ENCODE measurements at places on chromosomes 6 and 20. TPM values are rescaled to one million over a fixed set of nuclear protein-coding genes. Genes with fewer than 3 reads are reported as not detected.
A peak's percentile ranks its signal among the peaks of the same experiment; 100 is the strongest.

MARCKS gene
- 118 TPM for total RNA-seq

CGA gene
- not detected for total RNA-seq

FRK gene
- 8.5 TPM for total RNA-seq

TCF21 gene
- total RNA-seq: 21.7 TPM

- H3K4me1 ChIP-seq: peaks cover 9% of the 10 kb centered on the region
- no peak for DNase-seq
- H3K36me3 ChIP-seq: no peaks in the 10 kb centered on the region
- no peak overlapping the region for H3K4me3 ChIP-seq
- H3K27me3 ChIP-seq: no peaks in the 10 kb centered on the region
Measured at GRCh38 chr6:3347247-3347646, 88.5 kb downstream of the PSMG4 start.

GRCh38 chr6:31680226-31681134 lies at the start of gene LY6G5C:
TSS of gene LY6G5C (minus strand) at chr6:31681067. CDS start at chr6:31680373, 694 bp downstream.
- peaks cover 5% of the 10 kb centered on the region for H3K4me1 ChIP-seq
- DNase-seq: peak; percentile 89
- H3K27me3 ChIP-seq: no peaks in the 10 kb centered on the region
- peak within 1 kb of the TSS; percentile 60 for H3K27ac ChIP-seq
- peak within 1 kb of the TSS; percentile 50 for H3K4me3 ChIP-seq

YTHDF1 gene
- 36.9 TPM for total RNA-seq

ADGB gene
- not detected for total RNA-seq

- no peaks in the 10 kb centered on the region for H3K4me1 ChIP-seq
- DNase-seq: no peak
- peaks cover 4% of the 10 kb centered on the region for H3K27me3 ChIP-seq
- H3K36me3 ChIP-seq: no peaks in the 10 kb centered on the region
- no peak overlapping the region for H3K4me3 ChIP-seq
- H3K27ac ChIP-seq: no peak overlapping the region
Measured at GRCh38 chr6:33123181-33123580, 47.4 kb downstream of the HLA-DPB1 start.

GRCh38 chr20:45840700-45841198 lies 7.2 kb downstream of the SNX21 start:
- no peaks in the 10 kb centered on the region for H3K27me3 ChIP-seq
- H3K36me3 ChIP-seq: peaks cover 70% of the 10 kb centered on the region
- no peak for DNase-seq

GRCh38 chr6:98627129-98627775 lies 207.1 kb upstream of the POU3F2 start:
- no peak overlapping the region for H3K27ac ChIP-seq
- H3K4me3 ChIP-seq: no peak overlapping the region
- no peaks in the 10 kb centered on the region for H3K36me3 ChIP-seq

DNA sequence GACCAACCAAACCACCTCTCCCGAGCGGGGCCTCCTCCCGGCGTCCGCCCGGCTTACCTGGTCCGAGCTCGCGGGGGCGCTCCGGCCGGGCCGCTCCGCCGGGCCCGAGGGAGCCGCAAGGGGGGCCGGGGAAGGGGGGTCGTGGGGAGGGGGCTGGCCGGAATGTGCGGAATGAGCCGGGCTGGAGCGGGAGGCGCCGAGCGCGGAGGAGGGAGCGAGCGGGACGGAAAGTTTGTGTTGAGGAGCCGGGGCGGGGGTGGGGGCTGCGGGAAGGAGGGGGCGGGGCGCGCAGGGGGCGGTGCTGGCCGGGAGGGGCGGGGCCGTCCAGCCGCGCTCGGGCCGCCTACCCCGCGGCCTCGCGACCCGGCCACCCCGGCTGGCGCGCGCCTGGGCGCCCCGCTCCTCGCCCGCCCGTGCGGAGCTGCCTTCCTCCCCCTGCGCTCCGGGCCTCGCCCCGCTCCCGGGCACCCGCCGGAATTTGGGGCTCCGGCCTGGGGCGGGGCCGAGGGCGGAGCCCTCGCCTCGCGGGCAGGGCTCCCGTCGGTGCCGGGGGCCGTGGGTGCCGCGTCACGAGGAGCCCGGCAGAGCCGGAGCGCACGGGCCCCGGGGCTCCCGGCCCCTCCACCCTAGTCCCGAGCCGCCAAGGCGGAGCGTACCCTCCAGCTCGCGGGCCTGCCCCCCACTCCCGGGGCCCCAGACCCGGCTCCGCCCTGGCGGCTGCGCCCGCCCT lies at the start of gene TEAD3:
Gene TEAD3, minus strand, starts transcription at position 239 of the 730 bp plus-strand sequence.
- H3K4me1 ChIP-seq: peaks cover 12% of the 10 kb centered on the region
- peak; percentile 70 for DNase-seq
- H3K4me3 ChIP-seq: peak within 1 kb of the TSS; percentile 72
- peak within 1 kb of the TSS; percentile 88 for H3K27ac ChIP-seq
- no peaks in the 10 kb centered on the region for H3K27me3 ChIP-seq

- no peak overlapping the region for H3K27ac ChIP-seq
- no peak overlapping the region for H3K4me3 ChIP-seq
- peaks cover 4% of the 10 kb centered on the region for H3K36me3 ChIP-seq
- no peaks in the 10 kb centered on the region for H3K27me3 ChIP-seq
- DNase-seq: no peak
Measured at GRCh38 chr6:20819774-20820400, 285.6 kb downstream of the CDKAL1 start.

DNA sequence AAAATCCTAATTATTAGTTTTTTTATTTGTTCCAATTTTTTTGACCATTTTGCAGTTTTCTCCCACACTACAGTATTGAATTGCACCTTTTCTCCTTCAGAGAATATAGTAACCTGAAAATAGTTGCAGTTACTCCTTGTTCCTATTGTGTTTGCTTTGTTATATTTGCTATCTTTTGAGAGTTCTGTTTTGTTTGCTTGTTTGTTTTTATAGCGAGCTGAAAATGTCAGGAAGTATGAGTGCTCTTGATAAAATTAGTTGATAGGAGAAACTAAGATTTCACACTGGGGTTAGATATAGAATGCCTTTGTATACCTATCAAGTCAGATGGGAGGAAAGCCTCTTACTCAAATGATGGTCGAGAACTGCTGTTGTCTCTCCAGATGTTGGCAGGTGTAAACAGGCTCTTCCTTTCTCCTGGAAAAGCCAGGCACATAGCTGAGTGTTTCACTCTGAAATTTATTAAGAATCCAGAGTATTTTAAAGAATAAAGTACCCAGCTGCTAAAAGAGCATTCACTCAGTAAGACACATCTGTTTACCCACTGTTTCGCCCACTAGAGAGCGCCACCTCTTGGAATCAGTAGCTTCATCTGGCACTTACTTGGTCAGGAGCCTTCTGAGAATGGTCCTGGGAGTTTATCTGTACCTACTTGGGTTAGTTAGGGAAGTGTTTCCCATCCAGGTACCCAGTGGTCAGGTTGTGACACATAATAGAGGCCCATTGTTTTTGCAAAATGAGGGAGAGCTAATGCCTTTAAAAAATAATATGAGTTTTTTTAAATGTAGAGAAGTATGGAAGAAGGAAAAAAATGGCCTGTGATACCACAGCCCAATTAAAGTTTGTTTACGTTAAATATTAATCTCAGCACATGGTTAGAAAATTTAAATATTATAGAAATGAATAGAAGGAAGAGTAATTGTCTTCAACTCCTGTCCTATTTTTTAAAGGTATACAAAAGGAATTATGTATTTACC lies 11.2 kb downstream of the NT5DC1 start:
- H3K4me3 ChIP-seq: no peak overlapping the region
- DNase-seq: no peak
- no peaks in the 10 kb centered on the region for H3K27me3 ChIP-seq
- no peaks in the 10 kb centered on the region for H3K4me1 ChIP-seq

- H3K27ac ChIP-seq: no peak overlapping the region
- H3K27me3 ChIP-seq: no peaks in the 10 kb centered on the region
- no peak for DNase-seq
- no peaks in the 10 kb centered on the region for H3K36me3 ChIP-seq
- peaks cover 9% of the 10 kb centered on the region for H3K4me1 ChIP-seq
- no peak overlapping the region for H3K4me3 ChIP-seq
Measured at GRCh38 chr6:15460110-15460727, 202.6 kb downstream of the DTNBP1 start.

DNA sequence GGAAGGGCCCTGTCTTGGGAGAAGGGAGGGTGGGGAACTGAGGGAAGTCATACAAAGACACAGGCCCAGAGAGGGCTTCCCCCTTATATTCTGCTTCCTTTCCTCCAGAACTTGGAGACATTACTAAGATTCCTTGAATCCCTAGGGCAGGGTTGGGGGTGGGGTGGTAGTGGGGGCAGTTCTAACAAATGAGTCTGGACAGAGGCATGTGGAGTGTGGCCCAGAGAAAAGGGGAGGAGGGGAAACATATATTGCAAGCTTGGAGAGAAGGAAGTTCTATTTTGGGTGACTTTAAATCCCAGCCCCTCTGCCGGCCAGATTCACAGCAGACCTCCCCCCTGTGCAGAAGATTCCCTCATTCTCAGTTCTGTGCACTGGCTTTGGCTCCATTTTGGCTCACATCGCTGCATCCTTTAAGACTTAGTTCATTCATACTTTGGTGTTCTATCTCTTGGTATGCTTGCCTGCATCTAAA lies 43.7 kb downstream of the DAAM2 start:
- H3K27me3 ChIP-seq: no peaks in the 10 kb centered on the region
- H3K36me3 ChIP-seq: no peaks in the 10 kb centered on the region
- H3K4me3 ChIP-seq: no peak overlapping the region
- H3K4me1 ChIP-seq: no peaks in the 10 kb centered on the region
- DNase-seq: no peak
- H3K27ac ChIP-seq: no peak overlapping the region

CGAS gene
- total RNA-seq: 11.8 TPM

GRCh38 chr6:25717866-25718740 lies 36.4 kb upstream of the SLC17A4 start:
- no peak for DNase-seq
- no peaks in the 10 kb centered on the region for H3K36me3 ChIP-seq
- peaks cover 5% of the 10 kb centered on the region for H3K27me3 ChIP-seq
- H3K4me1 ChIP-seq: no peaks in the 10 kb centered on the region

UBE2C gene
- 17.1 TPM for total RNA-seq

DNA sequence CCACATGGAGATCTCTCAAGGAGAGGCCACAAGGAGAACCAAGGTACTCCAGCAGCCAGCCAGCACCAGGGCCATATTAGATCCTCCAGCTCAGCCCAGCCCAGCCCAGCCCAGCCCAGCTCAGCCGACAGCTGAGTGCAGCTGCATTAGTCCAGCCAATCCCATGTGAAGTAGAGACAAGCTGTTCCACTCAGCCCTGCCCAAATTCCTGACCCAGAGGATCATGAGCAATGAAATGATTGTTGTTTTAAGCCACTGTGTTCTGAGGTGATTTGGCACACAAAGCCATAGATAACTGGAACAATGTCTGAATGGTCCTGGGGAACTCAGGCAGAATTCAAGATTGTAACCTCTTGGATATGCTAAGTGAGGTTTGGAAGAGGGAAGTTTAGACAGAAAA lies 59.5 kb upstream of the BMP2 start:
- H3K27ac ChIP-seq: peak overlapping the region; percentile 68
- H3K27me3 ChIP-seq: no peaks in the 10 kb centered on the region

- no peaks in the 10 kb centered on the region for H3K36me3 ChIP-seq
- H3K27me3 ChIP-seq: no peaks in the 10 kb centered on the region
- no peak overlapping the region for H3K4me3 ChIP-seq
- no peak overlapping the region for H3K27ac ChIP-seq
- no peak for DNase-seq
Measured at GRCh38 chr6:80962382-80962781, 790.1 kb downstream of the TENT5A start.

DNA sequence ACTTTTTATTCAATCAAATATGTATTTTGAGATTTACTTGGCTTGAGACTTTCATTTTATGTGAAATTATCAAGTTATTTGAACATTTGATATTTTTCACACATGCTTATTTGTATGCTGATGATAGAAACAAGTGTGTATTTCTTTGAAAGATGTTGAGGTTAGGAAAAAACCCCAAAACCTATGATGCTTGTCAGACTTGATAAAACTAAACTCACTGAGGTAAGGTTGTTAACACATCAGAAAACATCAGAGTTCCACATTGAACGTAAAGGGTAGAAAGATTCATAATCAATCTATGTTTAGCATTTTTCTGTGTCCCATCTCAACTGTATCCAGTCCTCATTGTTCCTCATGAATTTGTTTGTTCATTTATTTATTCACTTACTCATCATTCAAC lies 12.2 kb downstream of the SF3B5 start:
- no peaks in the 10 kb centered on the region for H3K36me3 ChIP-seq
- H3K27me3 ChIP-seq: no peaks in the 10 kb centered on the region
- DNase-seq: no peak
- H3K4me1 ChIP-seq: no peaks in the 10 kb centered on the region

FAM210B gene
- total RNA-seq: 65.1 TPM

- DNase-seq: no peak
- H3K27ac ChIP-seq: peak overlapping the region; percentile 9
- H3K4me1 ChIP-seq: no peaks in the 10 kb centered on the region
- H3K36me3 ChIP-seq: no peaks in the 10 kb centered on the region
Measured at GRCh38 chr6:132587424-132587823, 2.1 kb downstream of the TAAR5 start.

GRCh38 chr6:155432293-155432692 lies 23.3 kb downstream of the NOX3 start:
- DNase-seq: no peak
- no peaks in the 10 kb centered on the region for H3K27me3 ChIP-seq
- no peaks in the 10 kb centered on the region for H3K36me3 ChIP-seq
- no peak overlapping the region for H3K4me3 ChIP-seq

UBE2V1 gene
- 72.6 TPM for total RNA-seq

SGK2 gene
- total RNA-seq: 1.1 TPM

SLC17A9 gene
- total RNA-seq: 16.1 TPM

CBLN4 gene
- 0.26 TPM for total RNA-seq

SLC35D3 gene
- total RNA-seq: not detected

DNA sequence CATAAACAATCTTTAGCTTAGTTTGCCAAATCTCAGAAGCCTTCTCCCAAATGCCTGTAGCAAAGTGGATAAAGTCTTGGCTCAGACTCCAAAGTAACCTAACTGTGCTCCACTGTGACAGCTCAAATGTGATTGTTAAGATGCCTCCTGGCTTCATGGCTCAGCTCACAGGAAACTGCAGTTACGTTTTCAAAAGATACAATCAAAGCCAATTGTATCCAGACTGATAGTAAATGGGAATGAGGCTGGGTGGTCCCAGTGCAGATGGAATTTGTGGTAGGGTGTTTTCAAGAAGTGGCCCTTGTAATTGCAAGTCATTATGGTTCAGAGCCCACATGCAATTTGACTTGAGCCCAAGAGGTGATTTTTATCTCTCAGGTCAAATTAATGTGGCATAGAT lies 151.2 kb upstream of the TAB2 start:
- H3K4me1 ChIP-seq: no peaks in the 10 kb centered on the region
- no peak overlapping the region for H3K4me3 ChIP-seq
- no peaks in the 10 kb centered on the region for H3K36me3 ChIP-seq
- no peak overlapping the region for H3K27ac ChIP-seq
- no peaks in the 10 kb centered on the region for H3K27me3 ChIP-seq
- DNase-seq: peak; percentile 58
